ENCODE measurements at places on chromosomes 7 and 10.
A peak's percentile ranks its signal among the peaks of the same experiment; 100 is the strongest.

DNA sequence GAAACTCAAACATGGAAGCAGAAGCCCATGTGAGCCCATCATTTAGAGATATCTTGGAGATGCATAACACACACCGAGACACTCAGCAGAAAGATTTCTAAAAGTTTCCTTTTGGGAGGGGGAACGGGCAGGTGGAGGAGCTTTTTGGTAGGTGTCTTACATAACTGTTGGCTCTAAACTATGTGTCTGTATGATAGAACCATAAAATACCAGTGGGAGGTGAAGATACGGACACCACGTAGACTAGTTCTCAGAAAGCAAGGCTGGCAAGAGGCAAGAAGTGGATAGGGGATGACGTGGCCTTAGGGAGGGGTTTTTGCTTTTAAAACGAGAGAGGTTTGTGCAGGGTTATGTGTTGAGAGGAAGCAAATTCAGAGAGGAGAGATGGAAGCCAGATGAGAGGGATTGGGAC is 36.5 kb downstream of the IL15RA start:
- no peak for DNase-seq

DNA sequence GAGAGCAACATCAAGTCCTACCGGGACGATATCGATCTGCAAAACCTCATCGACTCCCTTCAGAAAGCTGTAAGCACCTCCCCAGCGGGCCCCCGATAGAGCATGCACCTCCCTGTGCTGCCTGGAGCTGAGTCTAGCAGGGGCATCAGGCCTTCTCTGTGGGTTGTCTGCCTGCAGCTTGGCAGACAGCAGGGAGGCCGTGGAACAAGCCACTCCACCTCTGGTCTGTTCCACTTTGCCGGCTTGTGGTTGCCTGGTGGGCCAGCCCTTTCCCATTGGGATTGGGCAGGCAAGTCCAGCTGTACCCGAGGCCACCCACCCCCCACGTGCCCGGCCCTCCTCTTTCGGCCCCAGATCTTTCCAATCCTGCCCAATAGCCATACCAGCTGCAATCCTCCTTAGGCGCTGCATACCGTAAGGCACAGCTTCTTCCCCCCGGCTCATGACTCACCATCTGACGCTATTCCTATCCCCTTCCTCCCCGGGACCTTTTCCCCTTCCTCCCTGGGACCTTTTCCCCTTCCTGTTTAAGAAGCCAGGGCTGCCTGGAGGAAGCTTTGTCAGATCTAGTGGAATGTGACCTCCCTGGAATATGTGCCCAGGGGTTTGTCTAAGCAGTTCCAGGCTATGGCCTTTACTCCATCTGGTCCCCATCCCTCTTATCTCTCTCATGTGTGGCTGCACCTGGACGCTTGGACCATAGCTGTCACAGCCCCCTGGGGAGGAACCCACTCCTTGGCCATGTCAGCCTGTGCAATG is 28.1 kb upstream of the SH2D4B start:
- no peak for DNase-seq

DNA sequence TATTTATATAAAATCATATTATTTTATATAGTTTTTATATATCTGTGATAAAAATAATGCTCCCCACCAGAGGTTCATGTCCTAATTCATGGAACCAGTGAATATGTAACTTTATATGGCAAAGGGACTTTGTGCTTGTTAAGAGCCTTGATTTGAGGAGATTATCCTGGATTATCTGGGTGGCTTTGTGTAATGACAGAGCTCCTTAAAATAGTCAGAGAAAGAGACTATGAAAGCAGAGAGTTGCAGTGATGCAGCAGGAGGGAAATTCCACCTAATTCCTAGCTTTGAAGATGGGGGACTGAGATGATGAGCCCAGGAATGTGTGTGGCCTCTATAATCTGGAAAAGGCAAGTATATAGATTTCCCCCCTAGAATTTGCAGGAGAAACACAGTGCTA is 1034.2 kb upstream of the C7orf33 start:
- no peak for DNase-seq

DNA sequence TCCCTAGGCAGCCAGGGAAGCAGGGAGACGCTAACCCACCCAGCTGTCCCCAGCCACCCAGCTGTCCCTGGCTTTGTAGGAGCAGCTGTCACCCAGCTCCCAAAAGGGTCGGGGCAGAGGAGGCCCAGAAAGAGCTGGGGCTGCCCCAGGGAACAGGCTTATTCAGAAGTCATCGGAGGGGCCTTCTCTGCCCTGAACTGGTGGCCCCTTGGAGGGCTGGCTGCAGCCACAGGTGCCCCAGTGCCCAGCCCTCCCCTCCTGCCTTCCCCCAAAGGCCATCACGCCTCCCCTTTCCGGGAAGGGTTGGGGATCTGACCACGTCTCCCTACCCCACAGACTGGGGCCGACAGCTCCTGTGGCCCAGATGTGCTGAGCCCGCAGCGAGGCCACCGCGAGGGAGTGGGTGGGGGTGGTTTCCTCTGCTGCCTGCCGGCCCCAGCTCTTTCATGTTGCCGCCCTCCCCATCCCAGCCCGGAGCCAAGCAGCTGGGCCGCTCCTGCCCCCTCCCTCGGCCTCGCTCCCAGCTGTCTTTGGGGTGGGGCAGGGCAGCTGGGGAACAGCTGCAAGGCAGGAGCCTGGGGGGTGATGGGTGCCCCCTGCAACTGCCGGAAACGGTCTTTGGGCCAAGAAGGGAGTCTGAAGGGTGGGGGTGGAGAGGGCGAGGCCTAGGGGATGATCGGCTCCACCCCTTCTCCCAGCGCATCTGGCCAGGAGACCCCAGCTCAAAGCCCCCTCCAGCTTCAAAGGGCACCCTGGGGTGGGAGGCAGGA is 16.8 kb downstream of the TRIM8 start:
- peak; percentile 62 for DNase-seq

GRCh38 chr7:1714583-1715330 is 44.7 kb downstream of the ELFN1 start:
- no peak for DNase-seq

DNA sequence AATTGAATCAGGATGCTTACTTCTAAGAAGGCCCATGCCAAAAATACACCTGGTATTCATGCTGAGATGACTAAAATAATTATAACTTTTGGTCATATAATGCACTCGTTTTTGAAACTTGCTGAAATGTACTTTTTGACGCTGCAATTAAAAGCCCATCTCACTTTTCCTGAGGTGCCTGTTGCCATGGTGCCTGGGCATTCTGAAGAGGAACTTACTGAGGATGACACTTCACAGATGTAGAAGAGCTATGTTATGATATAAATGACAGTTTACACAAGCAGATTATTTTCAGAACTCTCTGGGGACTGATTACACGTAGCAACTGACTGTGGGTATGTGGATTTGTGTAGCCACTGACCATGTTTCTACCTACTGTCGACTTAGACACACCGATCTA is 182.4 kb downstream of the TPK1 start:
- no peak for DNase-seq

- DNase-seq, result no peak
These were observed 19.3 kb downstream of the OR2F1 start for GRCh38 chr7:143973870-143974416.

- peak; percentile 72 for DNase-seq
These were observed at the start of gene FBXW4 for GRCh38 chr10:101694674-101695403. Gene FBXW4, minus strand, starts transcription at chr10:101695170. Its CDS starts 65 bp downstream, at chr10:101695105.

- no peak for DNase-seq
These were observed 1.3 kb downstream of the HELLS start for GRCh38 chr10:94546901-94547185.

GRCh38 chr7:108166687-108167086 is 36.5 kb upstream of the LAMB4 start:
- no peak for DNase-seq

GRCh38 chr7:124914298-124914697 is 15.3 kb downstream of the POT1 start:
- DNase-seq, result no peak

DNA sequence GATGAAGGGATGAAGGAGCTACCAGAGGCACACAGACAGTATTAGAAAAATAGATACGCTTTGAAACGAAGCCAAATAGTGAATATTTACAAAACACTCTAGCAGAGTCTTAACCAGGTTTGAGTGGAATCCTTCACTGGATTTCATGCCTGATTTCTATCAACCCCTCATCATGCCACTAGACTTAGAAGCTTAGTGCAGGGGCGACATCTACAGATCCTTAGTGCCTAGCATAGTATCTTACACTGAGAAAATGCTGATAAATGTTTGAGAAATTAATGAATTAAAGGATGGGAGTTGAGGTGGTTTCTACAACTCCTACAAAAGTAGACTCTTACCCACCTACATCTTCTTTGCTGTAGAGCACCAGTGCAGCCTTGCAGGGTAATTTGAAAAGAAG is 54.7 kb upstream of the CCNJ start:
- DNase-seq, result no peak

GRCh38 chr7:65971021-65971420 is 11.0 kb downstream of the GUSB start:
- no peak for DNase-seq

DNA sequence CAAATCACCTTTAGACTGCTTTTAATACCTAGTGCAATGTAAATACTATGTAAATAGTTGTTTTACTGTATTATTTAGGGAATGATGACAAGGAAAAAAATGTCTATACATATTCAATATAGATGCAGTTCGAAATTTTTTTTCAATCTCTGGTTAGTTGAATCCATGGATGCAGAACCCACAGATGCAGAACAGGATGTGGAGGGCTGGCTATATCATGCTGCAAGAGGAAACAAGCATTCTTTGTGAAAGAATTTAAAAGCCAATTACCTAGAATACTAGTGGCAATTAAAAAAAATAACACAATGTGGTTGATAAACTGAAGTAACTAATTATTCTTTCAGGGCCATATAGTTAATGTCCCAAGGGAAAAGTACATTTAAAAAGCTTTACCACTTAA is 170.4 kb downstream of the ZNF438 start:
- no peak for DNase-seq

- DNase-seq, result no peak
These were observed 20.3 kb upstream of the MYH16 start for GRCh38 chr7:99252166-99252895.

DNA sequence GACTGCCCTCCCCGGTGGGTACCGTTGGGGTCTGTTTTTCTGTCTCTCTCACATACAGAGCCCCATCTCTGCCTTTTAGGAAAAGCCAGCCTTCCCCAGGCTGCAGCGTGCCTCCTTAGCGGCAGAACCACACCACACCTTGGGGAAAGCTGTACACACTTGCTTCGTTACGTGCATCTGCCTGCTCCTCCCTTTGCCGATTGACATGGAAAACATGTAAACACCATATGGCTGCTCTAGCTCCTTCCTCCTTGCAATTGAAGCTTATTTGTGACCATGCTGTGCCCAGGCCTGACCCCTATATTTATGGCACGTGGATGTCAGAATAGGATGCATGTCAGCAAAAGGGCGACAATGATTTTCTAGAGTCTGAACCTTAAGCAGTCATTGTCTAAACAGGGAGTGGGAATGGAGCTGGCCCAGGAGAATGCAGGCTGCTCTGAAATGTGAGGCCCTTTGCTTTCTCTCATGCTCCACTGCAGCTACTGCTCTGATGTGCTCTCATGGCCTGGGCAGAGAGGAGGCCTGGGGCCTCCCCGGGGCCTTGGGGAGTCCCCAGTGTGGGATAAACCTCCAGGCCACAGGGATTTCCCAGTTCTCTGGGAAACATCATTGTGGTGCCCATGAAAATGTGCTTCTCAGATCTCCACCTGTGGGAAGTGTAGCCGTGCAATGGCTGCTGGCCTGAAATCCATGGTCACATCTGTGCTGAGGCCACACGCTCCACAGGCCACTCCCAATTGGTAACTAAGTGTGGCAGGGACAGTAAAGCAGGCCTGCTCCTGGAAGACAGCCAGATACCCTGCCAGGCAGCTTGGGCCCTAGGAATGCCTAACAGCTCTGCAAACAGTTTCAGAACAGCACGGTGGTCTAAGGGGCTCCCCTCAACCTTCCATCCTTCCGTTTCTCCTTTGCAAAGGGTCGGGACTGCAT is 18.6 kb downstream of the PDE6C start:
- DNase-seq, result no peak

All from CD4-positive, alpha-beta T cell treated with Interleukin-4 for 1 hour (primary cell).